ENCODE measurements at places on chromosomes 2 and 18. TPM values are rescaled to one million over a fixed set of nuclear protein-coding genes. Genes with fewer than 3 reads are reported as not detected.

GRCh38 chr2:144771348-144771747 lies 251.4 kb upstream of the ZEB2 start:
- H3K4me3 ChIP-seq: no peak overlapping the region
- no peak overlapping the region for H3K27ac ChIP-seq

DNA sequence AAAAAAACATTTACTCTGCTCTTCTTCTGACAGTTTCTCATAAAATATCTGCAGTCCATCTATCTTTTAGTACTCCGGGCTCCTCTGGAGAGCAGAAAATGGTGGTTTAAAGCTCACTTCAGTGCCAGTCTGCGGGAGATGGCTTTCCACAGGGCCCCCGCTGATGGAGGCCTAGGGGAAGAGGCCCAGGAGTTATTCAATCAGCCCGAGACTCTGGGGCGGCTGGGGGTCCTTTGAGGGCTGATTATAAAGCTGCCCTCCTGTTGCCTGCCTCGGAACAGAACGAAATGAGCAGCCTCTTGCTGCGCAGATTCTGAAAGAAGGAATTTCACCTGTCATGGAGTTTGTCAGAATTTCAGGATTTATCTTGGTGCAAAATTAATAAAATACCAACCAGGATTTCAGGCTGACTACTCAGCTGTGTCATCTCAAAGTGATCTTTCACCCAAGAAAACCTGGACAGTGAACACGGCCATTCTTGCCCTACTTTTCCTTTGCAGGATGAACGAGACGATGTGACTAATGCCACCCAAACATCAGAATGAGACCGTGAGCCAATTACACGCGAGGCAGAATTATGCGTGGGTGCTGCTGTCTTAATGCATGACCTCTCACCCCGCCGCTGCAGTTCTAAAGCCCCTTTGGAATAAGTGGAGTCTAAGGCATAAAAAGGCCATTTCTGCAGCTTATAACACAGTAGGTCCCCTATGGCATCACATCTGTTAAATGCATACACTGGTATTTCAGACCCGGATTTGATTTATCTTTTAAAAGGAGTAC lies 273.8 kb downstream of the ZNF521 start:
- no peak overlapping the region for H3K4me3 ChIP-seq
- H3K36me3 ChIP-seq: no peaks in the 10 kb centered on the region
- H3K4me1 ChIP-seq: no peaks in the 10 kb centered on the region
- H3K27ac ChIP-seq: no peak overlapping the region
- no peak for DNase-seq

DNA sequence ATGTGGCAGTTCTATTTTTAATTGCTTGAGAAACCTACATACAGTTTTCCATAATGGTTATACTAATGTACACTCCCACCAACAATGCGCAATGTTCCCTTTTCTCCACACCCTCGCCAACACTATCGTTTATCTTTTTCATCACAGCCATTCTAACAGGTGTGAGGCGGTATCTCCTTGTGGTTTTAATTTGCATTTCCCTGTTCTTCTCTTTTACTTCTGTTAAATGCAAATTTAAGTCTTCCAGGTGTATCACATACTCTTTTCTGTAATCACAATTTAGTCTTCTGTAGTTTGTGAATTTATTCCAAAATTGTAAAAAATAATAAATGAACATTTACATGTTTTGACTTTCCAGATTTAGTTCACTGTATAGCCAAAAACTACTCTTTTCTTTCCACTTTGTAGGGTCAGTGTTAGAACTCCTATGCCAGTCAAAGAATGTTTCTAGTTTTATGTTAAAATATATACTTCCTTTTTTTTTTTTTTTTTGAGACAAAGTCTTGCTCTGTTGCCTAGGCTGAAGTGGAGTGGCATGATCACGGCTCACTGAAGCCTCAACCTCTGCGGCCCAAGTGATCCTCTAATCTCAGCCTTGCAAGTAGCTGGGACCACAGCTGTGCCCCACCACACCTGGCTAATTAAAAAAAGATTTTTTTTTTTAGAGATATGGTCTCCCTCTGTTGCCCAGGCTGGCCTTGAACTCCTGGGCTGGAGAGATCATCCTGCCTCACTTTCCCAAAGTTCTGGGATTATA lies 15.4 kb upstream of the ACYP2 start:
- no peaks in the 10 kb centered on the region for H3K36me3 ChIP-seq
- no peaks in the 10 kb centered on the region for H3K27me3 ChIP-seq
- no peak overlapping the region for H3K4me3 ChIP-seq
- H3K4me1 ChIP-seq: peaks cover 4% of the 10 kb centered on the region
- no peak overlapping the region for H3K27ac ChIP-seq
- no peak for DNase-seq

The PKDCC gene
- total RNA-seq: not detected

The L3MBTL4 gene
- total RNA-seq: 7.6 TPM

The ATG16L1 gene
- 67.5 TPM for total RNA-seq

The TDRD15 gene
- total RNA-seq: not detected

The PSMA8 gene
- total RNA-seq: 0.56 TPM

The TPO gene
- total RNA-seq: not detected
